ENCODE measurements at places on chromosomes 6 and 20.

DNA sequence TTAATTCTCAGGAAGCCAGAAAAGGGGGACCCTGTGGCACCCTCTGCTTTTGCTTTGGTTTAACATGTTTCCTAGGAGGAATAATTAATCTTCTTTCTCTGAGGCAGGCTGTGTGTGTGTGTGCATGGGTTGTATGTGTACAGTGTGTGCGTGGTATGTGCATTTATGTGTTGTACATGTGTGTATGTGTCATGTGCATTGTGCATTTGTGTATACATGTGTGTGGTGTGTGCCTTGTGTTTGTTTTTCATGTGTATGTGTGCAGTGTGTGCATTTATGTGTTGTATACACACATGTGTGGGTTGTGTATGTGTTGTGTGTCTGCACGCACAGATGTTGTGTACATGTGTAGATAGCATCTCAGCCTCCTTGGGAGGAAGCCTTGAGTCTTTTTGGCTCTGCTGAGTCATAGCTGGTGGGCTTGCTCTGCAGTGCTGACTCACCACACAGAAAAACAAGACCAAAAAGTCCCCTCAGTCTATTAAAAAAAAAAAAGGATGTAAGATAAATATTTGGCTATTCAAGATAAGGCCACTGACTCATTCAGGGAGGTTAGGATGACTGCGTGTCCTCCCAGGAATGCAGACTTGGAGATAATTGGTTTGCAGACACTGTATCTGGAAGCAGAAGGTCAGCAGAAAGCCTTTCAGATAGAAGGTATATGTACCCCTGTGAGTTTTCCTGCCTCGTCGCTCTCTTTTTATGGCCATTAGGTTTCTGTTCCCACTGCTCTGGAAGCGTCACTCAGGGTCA, 58.6 kb downstream of the SYNJ2 start:
- peak; percentile 72 for DNase-seq

DNA sequence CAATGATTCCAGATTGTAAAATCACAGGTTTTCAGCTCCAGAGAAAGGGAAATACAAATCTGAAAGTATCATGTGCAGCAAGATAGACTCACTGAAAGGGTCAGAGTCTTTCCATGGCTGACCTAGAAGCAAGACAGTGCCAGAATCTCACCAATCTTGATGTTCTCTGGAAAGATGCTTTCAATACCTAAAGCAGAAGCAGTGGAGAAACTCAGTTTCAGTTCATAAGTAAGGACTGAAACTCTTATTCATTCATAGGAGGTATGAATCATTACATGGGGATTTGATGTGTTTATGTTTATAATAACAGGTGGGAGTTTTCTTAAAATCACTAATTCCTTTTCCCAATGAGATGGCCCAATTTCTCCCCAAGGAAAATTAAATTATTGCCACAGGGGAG, 42.5 kb downstream of the SLC2A12 start:
- DNase-seq, result no peak

GRCh38 chr6:25027221-25027916, 91.6 kb upstream of the RIPOR2 start:
- peak; percentile 16 for DNase-seq

DNA sequence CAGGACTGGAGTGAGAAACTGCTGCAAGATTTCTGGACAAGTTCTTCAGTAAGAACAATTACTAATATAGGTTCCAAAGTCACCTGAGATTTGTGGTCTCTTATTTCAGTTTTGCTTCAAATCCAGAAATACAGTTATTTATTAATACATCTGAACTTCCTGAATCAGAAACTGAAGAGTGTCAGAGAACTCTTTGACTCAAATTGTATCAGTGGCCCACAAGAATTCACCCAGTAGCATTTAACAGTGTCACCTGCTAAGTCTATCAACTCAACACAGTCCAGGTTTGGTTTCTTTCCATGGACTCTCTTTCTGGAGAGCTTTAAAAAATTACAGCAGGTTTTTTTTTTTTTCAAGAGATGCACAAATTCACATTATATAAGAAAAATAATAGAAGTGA, 18.8 kb upstream of the NHSL1 start:
- no peak for DNase-seq

GRCh38 chr6:165671222-165671768, 8.3 kb upstream of the PDE10A start:
- DNase-seq, result peak; percentile 78

DNA sequence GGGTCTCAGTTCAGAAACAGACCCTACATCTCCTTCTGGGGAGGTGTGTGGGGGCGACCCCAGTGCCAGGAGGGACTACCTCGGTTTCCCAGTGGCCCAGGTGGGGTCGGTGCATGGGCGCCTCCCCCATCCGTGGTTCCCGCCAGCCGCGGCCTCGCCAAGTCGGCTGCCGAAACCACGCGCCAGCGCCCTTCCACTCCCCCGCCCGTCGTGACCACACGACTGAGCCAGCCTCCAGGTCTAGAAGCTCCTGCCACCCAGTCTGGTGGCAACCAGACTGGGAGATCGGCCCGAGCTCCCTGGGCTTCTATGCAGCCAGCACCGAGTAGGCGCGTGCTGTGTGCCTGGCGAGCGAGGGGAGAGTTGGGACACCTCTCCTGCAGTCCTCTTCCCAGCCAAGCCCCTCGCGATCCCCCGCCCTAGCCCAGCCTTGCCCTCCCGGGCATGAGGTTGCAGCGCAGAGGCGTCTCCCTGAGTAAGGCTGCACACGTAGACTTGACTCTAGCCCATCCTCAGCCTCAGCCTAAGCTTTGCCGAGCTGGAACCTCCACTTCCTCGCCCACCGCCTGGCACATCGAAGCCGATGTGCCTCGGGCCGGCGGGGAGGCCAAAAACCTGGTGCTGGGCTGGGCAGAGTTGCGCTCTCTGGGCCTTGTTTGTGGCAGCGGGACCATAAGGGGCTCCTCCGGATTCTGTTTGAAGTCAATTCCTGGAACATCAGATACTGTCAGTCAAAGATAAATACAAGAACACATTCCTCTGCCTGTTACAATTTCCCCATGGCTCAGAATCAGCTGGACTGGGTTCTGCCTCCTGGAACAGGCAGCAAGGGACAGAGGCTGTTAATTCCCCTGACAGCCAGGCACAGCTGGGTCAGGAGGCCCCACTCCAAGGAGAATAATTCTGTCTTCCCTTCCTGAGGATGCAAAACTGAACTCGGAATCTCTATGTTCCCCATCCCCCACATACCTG, 1.5 kb upstream of the CPNE5 start:
- peak; percentile 17 for DNase-seq

- DNase-seq, result no peak
Measured at GRCh38 chr6:158283304-158283980, 28.8 kb upstream of the TULP4 start.

DNA sequence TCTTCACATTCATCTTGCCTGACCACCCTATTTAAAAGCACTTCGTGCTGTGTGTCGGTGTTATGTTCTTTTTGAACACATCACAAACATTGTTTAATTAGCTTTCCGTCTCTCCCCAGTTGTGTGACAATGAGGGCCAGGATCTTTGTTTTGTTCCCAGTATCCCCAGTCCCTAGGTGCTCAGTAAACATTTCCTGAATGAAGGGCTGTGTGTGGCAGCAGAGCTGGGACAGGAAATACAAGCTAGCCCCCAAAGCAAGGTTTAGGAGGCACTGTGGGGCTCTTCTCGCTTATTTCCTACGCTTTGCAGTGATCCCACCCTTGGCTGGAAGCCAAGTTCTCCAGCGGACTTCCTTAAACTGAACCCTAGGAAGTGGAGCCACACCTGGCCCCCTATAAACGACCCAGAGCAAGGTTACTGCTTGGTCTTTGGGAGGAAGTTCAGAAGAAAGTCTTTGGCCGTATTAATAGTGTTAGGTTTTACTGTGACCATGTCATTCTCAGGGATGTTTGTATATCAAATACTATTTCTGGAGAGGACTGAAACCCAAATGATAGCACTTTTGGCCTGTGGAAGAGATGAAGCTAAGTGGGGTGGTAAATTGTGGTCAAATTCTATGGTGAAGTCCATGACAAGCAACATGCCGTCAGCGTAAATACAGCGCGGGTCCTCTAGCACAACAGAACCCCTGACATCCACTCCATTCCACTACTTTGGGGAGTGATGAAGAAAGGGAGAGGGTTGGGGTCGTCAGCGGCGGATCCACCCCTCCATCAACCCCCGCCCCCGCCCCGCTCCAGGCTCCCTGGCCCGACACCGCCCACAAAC, 570 bp upstream of the FANCE start:
- DNase-seq, result no peak

DNA sequence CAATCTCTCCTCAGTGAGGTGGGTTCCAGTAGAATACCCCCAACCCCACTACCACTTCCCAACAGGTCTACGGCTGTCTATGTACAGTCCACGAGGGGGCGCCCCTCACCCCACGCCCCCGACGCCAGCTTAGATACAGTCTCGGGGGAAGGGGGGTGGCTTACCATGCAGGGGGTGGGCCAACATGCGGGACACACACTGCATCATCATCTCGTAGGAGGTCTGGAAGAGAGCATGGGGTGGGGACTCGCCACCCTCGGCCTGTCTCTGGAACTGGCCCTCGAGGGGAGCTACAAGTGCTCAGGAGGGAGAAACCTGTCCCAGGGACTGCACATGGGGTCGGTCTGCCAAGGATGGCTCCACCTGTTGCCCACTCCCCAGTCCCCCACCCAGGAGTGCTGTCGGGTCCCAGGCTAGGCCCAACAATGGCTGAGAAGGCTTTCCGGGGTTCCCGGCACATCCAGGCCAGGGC, 8.5 kb downstream of the MTCH1 start:
- peak; percentile 7 for DNase-seq

GRCh38 chr6:23790756-23791155, 335.3 kb upstream of the NRSN1 start:
- no peak for DNase-seq

GRCh38 chr6:21340573-21340972, 253.0 kb upstream of the SOX4 start:
- no peak for DNase-seq

- peak; percentile 14 for DNase-seq
Measured at GRCh38 chr20:37567671-37568588, 40.3 kb upstream of the BLCAP start.

DNA sequence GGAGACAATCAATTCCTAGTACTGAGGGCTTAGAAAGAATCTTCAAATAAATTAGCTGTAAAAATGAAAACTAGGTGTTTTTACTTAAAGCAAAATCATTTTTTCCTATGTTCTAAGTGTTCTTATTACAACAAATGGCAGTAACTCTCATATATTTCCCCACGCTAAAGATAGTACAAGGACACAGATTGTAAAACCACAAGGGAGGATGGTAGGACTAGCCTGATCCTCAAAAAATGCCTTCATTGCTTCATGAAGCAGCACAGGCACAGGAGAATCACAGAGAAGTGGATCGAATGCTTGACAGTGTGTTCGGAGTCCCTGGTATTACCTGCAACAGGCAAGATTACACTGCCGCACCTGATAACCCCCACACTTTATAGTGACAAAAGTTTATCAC, 58.5 kb downstream of the SAMD3 start:
- DNase-seq, result no peak

- no peak for DNase-seq
Measured at GRCh38 chr20:19498756-19499155, 259.3 kb upstream of the RIN2 start.

GRCh38 chr6:46586906-46587305, 65.7 kb downstream of the CYP39A1 start:
- DNase-seq, result no peak

GRCh38 chr6:31546958-31547726, at the start of gene NFKBIL1:
NFKBIL1 (plus strand) TSS chr6:31547608; CDS start chr6:31547695, 87 bp downstream.
- peak; percentile 97 for DNase-seq

DNA sequence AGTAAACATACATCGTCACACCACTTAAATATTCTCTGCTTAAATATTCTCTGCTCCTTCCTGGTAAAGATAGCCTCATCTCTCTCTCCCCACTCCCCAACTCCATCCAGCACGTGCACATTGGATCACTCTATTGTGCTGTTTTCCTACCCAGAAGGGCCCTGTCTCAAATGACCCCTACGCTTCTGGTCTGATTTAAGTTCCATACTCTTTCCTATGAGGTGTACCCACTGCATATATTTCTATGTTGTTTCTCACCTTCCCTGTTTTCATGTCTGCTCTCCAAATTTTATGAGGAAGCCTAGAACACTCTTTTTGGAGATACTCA, 53.7 kb downstream of the HFE start:
- DNase-seq, result no peak

DNA sequence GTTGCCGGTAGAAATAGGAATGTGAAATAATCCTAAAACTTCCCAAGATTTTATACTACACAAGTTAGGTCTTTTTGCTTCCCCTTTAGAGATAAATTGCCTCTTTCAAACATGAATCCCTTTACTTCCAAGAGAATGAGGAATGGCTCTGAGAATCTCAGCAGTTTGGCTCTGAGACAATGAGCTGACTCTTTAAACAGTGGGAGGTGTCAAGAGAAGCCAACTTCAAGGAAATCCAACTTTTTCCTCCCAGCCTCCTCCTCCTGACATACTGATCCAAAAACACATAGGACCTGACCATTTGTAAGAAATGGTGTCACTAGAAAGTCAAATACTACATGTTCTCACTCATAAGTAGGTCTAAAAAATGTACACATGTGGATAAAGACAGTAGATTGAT, 154.2 kb downstream of the ALDH8A1 start:
- no peak for DNase-seq

- DNase-seq, result no peak
Measured at GRCh38 chr6:104266922-104267321, 592.8 kb downstream of the HACE1 start.

- DNase-seq, result no peak
Measured at GRCh38 chr20:15638816-15639215, 934.4 kb downstream of the KIF16B start.

- DNase-seq, result peak; percentile 47
Measured at GRCh38 chr20:11902285-11902697, 15.4 kb upstream of the BTBD3 start.

DNA sequence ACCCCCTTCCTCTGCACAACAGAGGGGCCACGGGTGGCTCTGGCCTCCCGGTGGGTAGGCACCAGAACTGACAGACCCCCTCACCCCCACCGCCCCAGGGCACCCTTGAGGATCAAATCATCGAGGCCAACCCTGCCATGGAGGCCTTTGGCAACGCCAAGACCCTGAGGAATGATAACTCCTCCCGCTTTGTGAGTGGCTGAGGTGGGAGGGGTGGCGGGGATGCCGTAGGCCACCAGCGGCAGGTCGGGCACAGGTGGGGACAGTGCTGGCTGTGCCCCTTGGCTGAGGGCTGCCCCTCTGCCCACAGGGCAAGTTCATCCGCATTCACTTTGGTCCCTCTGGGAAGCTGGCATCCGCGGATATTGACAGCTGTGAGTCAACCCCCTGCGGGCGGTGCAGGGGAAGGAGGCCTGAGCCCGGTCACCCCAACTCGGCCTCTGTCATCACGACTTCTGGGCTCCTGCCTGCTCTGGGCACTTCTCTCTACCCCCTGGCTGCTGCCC, 29.1 kb downstream of the MYH7B start:
- DNase-seq, result no peak

- no peak for DNase-seq
Measured at GRCh38 chr20:1702855-1703254, 45.3 kb upstream of the SIRPG start.

- DNase-seq, result peak; percentile 24
Measured at GRCh38 chr6:15389765-15390723, 144.2 kb downstream of the JARID2 start.
